T-helper 2 cell (primary cell): ENCODE measurements at places on chromosomes 6 and 20.
A peak's percentile ranks its signal among the peaks of the same experiment; 100 is the strongest.

GRCh38 chr6:26156850-26157250 is 69.6 kb downstream of the HFE start:
- DNase-seq: peak; percentile 55

DNA sequence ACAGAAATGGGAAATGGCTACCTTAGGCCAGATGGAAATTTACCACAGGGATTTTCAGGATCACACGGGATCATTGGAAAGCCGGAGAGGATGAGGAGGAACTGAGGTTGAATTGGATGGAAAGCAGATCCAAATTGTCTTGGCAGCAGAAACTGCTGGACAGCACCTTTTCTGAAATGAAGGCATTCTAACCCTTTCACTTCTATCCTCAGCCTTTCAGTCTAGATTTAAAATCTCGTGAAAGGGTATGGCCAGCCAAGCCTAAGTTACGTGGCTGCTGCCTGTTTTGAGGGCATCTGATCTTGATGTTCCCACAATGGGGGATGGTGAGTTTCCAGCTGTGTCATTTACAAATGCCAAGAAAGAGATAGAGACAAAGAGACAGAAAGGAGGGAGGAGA is 358.2 kb downstream of the KIF16B start:
- no peak for DNase-seq

DNA sequence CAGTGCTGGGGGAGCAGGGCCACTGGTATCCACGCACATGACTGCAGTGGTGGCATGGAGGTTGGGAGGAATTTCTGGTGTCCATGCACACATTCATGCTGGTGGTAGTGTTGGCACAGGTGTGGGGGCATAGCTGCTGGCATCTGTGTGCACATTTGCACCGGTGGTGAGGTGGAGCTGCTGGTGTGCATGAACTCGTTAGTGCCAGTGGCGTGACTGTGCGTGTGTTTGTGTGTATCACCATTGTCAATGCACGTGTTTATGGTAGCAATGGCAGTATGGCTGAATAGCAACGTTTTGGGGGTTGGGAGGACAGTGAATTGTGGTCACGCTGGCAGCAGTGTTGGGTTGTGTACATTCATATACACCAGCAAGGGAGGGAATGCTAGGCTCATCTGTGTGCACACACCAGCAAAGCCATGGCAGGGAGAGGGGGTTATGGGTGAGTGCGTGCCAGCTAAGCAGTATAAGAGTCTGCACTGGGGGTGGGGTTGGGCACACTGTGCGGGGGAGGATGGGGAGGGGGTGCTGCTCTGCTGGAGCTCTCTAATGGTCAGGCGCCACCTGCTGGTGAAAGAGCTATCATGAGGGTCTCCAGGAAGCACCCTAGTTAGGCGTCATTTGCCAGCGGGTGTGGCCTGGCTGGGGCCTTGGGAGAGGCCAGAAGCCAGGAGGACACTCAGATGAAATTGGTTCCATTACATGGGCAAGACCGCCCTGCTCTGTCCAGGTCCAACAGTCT is 626.1 kb upstream of the ID4 start:
- no peak for DNase-seq

DNA sequence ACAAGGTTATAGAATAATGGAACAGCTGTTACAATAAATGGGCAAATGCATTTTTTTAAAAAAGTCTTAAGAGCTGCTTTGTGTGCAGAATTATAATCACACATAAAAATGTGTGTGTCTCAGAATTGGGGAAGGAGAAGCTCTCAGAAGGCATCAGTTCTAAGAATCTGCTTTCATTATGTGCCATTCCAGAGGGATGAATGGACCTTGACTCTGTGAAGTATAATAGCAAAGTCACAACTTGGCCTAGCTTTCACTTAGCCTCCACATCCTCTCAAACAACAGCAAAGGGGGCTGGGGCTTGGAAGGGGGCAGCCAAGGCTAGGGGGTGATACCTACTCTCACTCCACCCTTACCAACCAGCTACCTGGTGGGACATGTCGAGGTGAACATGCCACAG is 265.0 kb downstream of the CDC5L start:
- DNase-seq: no peak

GRCh38 chr20:52105442-52106422 is 85.8 kb downstream of the ZFP64 start:
- no peak for DNase-seq

DNA sequence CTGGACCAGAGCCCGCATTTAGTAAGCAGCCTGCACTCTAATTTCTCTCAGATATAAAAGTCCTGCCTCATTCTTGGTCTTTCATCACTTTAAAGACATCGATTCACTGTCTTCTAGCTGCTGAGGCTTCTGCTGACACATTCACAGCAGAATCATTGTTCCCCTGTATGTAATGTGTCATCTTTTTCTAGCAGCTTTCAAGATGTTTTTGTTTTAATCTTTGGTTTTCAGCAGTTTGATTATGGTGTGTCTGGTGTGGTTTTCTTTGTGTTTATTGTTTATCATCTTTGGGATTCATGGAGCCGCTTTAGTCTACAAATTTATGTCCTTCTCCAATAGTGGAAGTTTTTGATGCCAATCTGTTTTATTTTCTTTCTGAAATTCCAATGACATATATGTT is 157.3 kb upstream of the STMND1 start:
- no peak for DNase-seq

DNA sequence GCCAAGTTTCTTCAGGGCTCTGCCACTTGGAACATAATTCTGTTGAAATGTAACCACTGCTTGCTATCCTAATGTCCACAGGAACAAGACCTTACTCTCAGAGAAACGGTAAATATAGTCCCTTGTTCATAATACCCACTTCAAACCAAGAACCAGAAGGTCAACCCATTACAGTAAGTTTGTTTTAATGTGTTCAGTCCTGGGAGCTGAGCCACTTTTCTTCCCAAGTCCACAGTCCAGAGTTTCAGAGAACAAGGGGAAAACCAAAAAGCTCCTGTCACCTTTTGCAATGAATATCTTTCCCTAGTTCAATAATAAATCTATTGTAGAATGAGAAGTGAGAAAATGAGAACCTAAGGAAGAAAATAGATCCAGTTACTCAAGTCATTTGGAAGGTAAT is 431.9 kb upstream of the MANEA start:
- DNase-seq: no peak

DNA sequence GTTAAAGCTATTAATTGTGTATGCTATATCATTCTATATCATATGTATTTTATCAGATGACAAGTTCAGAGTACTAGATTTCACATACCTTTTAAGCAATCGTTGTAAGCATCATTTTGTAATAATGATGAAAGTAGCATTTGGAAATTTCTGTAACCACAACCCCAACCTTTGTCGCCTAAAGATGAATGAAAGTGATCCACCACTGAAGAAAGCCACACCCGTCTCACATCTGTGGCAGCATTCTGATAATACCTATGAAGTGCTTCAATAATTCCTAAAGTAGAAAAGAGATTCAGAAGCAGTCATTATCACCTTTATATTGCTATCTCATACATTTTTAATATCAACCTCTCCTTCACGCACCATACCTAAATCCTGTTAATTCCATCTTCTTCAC is 16.6 kb downstream of the ZUP1 start:
- DNase-seq: no peak

- no peak for DNase-seq
Observed at GRCh38 chr6:148323344-148323743, 19.3 kb upstream of the SASH1 start.

GRCh38 chr20:6122111-6122872 is 538 bp downstream of the FERMT1 start:
- no peak for DNase-seq

DNA sequence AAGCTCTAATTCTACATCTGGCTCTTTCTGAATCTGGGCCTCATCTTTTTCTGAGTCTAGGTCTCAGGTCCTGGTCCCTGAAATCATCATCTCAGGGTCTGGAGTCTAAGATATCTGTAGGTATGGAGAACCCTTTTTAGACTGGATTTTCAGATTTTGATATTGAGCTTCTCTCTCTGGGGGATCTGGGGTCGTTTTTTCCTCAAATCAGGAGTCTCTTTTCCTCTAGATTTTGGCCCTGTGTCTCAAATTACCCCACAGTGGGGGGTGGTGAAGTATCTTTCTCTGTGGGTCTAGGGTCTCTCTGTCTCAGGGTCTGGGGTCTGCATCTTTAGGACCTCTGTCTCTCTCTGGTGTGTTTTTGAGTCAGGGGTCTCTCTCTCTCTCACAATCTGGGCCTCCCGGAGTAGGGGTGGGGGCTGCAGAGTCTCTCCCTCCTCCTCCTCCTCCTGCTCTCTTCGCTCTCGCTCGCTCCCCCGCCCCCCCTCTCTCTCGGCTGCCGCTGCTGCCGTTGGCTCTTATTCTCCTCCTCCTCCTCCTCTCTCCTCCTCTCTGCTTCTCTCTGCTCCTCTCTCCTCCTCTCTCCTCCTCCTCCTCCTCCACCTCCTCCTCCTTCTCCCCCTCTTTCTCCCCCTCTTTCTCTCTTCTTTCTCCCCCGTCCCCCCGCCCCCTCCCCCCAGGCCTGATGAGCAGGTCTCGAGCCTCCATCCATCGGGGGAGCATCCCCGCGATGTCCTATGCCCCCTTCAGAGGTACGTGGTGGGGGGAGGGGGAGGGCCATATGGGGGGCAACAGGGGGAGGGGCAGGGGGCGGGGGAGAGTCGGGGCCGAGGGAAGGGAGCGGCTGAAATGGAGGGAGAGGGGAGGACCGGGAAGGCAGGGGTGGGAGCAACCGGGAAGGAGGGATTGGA is at the start of gene SYNGAP1:
SYNGAP1 (plus strand) TSS at position 486 of the 911 bp plus-strand sequence; CDS start at position 686, 200 bp downstream.
- no peak for DNase-seq

- no peak for DNase-seq
Observed at GRCh38 chr20:47049771-47050170, 155.1 kb downstream of the EYA2 start.

GRCh38 chr6:136137008-136137692 is 113.0 kb downstream of the MTFR2 start:
- no peak for DNase-seq

- DNase-seq: no peak
Observed at GRCh38 chr6:42937548-42938427, 8.5 kb downstream of the CNPY3 start.

DNA sequence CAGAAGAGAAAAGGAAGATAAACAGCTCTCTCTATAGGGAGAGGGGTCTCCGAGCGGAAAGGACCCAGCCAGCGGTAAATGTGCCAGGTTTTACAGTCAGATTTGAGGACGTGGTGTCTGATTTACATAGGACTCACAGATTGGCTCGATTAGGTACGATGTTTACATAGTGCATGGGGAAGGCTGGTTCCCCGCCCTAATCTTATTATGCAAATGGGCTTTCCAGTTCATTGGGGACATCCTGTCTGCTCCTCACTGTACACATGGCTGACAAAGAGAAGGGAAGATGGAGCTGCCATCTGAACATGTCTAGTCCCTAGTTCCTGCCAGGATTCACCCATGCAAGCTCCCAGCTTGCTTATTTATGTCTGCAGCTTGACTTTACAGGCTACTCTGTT is 119.9 kb downstream of the RNF144B start:
- no peak for DNase-seq

DNA sequence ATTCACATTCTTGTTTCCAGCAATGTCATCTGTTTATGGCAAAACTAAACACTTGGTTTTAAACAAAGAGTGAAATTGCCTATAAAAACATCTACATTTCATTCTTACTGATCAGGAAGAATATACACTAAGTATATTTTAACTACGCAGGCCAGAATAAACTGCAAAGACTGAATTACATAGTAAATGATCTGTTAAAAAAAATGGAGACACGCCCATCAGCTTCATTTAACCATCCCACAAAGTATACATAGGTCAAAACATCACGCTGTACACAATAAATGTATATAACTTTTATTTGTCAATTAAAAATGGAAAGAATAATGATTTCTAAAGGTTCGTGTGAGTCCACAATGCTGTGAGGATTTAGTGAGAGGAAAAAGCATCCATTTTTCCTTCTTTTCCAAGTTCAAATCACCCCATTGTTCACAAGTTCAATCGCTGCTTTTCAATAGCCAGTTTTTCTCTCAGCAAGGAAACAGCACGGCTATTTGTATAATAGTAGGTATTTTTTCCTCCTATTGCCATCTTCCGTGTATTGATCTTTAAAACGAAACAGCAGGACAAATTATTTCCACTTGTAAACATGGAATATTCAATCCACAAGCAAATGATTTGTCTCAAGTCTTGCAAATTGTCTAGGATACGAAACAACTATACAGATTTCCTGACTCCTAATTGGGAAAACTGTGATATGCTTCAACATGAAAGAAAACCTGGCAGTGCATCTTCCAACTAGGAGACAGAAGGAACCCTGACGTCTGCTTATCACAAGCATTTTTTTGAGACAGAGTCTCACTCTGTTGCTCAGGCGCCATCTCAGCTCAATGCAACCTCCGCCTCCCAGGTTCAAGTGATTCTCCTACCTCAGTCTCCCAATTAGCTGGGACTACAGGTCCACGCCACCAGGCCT is 10.6 kb downstream of the SFT2D1 start:
- no peak for DNase-seq

- no peak for DNase-seq
Observed at GRCh38 chr6:45590226-45590625, 212.5 kb upstream of the SUPT3H start.

- peak; percentile 6 for DNase-seq
Observed at GRCh38 chr6:120378582-120379220, 955.6 kb downstream of the TBC1D32 start.

GRCh38 chr20:32184961-32185603 is 22.5 kb downstream of the PLAGL2 start:
- no peak for DNase-seq

- no peak for DNase-seq
Observed at GRCh38 chr20:58233881-58234528, 5.6 kb upstream of the ANKRD60 start.

GRCh38 chr6:118791499-118791898 is 102.5 kb upstream of the ASF1A start:
- DNase-seq: no peak

GRCh38 chr6:143267760-143268159 is 182.7 kb downstream of the ADAT2 start:
- DNase-seq: no peak
